ENCODE measurements at places on chromosomes 4 and X.

DNA sequence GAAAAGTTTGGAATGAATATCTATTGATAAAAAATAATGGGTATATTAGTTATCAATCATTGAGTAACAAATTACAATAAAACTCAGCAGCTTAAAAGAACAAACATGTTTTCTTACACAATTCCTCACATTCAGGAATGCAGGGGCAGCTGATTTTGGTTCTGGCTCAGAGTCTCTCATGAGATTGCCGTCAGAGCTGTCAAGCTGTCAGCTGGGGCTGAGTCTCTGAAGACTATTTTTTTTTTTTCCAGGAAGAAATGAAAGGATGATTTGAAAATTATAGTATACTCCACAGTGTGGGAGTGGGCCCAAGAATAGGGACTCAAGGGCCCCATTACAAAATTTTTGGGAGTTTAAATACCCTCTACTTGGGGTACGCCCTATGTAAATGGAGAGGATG is 219.1 kb downstream of the GC start:
- no peak for DNase-seq

- no peak for DNase-seq
Measured at GRCh38 chr4:103073792-103074438, 2.6 kb downstream of the SLC9B2 start.

GRCh38 chrX:69024931-69025330 is 140.3 kb downstream of the PJA1 start:
- DNase-seq = no peak

- DNase-seq = no peak
Measured at GRCh38 chr4:181254771-181255170, 988.4 kb upstream of the TENM3 start.

- no peak for DNase-seq
Measured at GRCh38 chr4:94457692-94458106, 6.0 kb downstream of the PDLIM5 start.

GRCh38 chr4:168845897-168846296 is 164.2 kb downstream of the CBR4 start:
- no peak for DNase-seq
